Right hindlimb (tissue), 1 donor: ENCODE measurements at places on chromosomes 16 and 17.

GRCh38 chr17:76704805-76705204 is 6.0 kb downstream of the MXRA7 start:
- DNase-seq, result peak; percentile 38

GRCh38 chr17:27326585-27326984 is 32.7 kb downstream of the WSB1 start:
- no peak for DNase-seq

DNA sequence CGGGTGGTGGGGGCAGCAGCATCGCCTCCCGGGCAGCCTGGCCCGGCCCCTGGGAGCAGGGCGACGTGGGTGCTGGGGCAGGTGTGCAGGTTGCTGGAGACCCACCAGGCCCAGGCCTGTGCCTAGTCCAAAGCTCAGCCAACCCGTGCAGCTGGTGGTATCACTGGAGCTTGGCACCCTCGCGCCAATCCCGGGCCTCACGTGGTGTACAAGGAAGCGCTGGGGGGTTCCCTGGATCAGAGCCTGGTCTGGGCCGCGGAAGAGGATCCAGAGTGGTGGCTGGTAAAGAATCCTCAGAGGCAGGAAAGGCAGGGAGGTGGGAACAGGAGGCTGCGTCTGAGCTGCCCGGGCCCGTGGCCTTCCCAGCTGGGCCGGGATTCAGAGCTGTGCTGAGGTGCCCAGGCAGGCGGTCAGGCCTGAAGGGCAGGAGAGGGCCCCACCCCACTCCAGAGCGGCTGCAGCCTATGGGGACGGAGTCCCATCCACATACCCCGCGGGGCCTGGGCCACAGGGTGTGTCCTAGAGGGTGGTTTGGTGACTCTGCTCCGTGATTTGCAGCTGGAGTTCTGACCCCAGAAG is 36.2 kb downstream of the ZFPM1 start:
- DNase-seq, result no peak

- no peak for DNase-seq
Measured at GRCh38 chr17:67241719-67242341, 3.2 kb downstream of the HELZ start.

GRCh38 chr16:49396206-49396720 is 22.7 kb downstream of the C16orf78 start:
- no peak for DNase-seq

GRCh38 chr17:17120294-17120693 is 78.0 kb downstream of the MPRIP start:
- DNase-seq, result no peak

DNA sequence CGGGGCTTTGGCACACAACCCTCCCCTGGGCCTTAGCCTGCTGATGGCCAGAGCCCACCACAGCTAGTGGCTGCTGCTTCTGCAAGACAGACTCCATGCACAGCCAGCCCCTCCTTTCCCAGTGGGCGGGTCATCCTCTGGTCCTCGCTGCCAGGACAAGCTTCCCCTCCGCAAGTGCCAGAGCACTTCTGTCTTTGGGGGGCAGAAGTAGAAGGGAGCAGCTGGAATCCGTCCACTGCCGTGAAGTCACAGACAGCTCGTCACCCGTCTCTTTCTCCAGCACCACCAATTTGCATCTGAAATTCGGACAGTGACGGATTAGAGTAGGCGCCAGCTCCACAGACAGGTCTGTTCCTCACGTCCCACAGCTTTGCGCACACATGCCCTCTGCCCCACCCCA is 31.3 kb upstream of the NAT9 start:
- no peak for DNase-seq

GRCh38 chr17:41547378-41547841 is 19.3 kb upstream of the KRT19 start:
- no peak for DNase-seq

- DNase-seq, result no peak
Measured at GRCh38 chr17:2624292-2624731, 30.9 kb downstream of the PAFAH1B1 start.
